ENCODE measurements at places on chromosomes 16 and 17.

DNA sequence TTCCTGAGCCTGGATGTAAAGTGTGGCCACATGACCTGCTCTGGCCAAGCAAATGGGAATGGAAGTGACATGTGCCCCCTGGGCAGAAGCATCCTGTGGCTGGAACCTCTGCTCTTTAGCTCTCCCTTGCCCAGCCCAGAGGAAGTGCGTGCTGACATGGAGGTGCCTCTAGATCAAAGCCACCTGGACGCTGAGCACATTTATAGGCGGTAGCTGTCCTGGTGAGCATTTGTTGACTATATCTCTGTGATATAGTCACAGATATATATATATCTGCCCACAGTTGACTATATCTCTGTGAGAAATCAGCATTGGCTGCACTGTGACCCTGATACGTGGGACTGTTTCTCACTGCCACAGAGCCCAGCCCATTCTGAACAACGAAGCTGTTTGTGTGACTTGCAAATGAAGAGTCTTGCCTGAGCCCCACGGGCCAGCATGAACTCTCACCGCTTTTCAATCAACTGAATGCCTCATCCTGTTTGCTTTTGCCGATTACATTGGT, 118.8 kb downstream of the C16orf95 start:
- no peak for DNase-seq

DNA sequence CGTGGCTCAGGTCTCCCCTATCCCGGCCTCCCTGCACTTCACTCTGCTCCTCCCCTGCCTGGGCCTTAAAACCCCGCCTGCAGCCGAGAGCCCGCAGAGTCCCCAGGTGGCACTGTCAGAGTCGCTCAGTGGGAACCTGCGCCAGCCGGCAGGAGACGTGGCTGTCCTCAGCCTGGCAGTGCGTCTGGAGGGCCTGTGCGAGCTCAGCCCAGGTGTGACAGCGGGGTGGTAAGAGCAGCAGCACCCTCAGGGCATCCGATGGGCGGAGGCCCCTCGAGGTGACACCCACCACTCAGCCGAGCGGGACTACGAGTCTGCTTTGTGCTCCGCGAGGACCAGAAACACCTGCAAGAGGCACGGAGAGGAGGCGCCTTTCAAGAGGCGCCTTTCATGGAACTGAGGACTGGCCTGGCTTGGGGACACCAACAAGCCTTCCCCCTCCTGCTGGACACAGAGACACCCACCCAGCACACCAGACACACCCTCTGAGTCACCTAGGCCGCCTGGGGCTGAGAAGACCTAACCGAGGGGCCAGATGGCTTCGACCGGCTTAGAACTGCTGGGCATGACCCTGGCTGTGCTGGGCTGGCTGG, at the start of gene CLDN9:
CLDN9 (plus strand) TSS at position 96 of the 593 bp plus-strand sequence; CDS start at position 536, 440 bp downstream.
- DNase-seq = no peak

- DNase-seq = no peak
These were observed 166.9 kb downstream of the SEC14L1 start for GRCh38 chr17:77307479-77308198.

DNA sequence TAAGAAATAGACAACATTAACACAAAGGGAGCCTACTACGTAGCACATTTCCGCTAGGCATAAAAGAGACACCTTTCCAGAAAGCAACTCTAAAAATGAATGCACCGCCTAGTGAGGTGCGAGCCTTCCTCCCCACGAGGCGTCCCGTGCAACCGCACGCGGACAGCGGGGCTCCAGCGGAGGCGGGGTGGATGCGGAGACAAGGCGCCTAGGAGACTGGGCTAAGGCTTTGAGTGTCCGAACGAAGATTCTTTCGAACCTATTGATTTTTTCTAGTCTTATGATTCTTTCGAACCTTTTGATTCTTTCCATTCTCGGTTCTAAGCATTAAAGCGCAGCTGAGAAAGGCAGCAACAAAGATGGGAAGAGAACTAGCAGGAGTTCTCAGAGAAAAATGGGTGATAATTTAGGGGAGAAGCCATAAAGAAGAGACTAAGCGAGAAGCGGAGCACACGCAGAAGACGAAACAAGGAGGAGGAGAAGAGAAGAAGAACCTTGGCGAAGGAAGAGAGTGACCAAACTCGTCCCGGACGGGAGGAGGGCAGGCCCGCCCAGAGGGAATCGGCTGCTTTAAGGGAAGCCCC, 394 bp upstream of the CPD start:
- peak; percentile 69 for DNase-seq

DNA sequence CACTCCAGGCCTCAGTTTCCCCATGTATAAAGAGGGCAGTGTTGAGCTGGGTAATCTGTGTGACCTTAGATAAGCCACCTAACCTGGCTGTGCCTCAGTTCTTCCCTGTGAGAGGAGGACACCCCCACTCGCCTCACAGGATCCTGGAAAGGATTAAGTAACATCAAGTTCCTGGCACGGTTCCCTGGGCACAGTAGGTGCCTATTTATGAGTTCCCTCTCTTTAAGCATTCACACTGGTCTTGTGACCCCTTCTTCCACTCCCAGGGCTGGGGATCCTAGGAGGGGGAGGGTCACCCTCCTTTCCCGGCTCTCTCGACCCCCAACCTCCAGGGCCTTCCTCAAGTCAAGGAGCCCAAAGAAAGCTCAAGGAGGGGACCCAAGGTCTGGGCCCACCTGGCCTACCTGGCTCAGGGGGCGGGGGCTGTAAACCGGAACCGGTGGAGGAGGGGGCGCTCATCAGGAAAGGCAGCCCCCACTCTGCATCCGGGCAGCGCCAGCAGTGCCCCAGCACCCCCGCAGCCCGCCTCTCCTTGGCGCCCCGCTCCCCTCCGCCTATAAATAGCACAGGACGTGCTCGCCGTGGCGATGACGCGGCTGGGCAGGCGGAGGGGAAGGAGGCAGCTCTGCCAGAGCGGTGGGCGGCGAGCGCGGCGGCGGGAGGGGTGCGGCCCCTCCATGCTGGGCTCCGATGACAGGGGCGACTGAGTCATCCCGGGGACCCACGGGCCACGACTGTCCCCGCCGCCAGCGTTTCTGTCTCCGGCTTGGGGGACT, 9.4 kb downstream of the RPL19 start:
- DNase-seq = peak; percentile 85

GRCh38 chr17:3972281-3972731, 8.1 kb upstream of the ATP2A3 start:
- DNase-seq = no peak

DNA sequence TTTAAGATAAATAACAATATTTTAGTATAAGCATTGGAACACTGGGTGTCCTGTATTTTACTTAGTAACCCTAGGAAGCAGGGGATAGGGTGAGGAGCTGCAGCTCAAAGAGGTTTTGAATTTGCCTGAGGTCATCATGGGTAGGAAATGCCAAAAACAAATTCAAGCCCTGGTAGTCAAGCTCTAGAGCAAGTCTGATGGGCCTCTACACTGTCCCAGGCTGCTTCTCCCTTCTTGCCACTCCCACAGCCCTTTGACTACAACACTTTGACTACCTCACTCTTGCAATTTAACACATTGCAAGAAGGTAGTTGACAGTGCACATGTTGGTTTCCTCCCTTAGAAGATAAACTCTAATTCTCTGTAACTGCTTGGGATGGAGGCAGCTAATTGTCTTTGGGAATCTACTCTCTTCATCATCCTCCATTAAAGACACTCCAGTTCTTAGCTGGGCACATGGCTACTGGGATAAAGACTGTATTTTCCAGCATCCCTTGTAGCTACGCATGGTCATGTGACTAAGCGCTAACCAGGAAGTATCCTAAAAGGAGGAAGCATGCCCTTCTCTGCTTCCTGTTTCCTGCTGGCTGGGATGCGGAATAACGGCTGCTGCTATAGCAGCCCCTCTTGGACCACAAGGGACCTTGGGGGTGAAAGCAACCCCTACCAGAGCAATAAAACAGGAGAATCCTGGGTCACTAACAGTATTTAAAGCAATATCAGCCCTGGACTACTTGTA, 30.7 kb upstream of the SSTR2 start:
- no peak for DNase-seq

- no peak for DNase-seq
These were observed 2.0 kb upstream of the HSD17B2 start for GRCh38 chr16:82033006-82033405.

GRCh38 chr16:65524997-65525396, 403.1 kb upstream of the CDH11 start:
- no peak for DNase-seq

- DNase-seq = no peak
These were observed 263.7 kb downstream of the MAP2K6 start for GRCh38 chr17:69678206-69678605.

- DNase-seq = no peak
These were observed 13.7 kb downstream of the RNF213 start for GRCh38 chr17:80274331-80274730.

- DNase-seq = peak; percentile 79
These were observed 39.4 kb upstream of the RAI1 start for GRCh38 chr17:17641621-17642409.

DNA sequence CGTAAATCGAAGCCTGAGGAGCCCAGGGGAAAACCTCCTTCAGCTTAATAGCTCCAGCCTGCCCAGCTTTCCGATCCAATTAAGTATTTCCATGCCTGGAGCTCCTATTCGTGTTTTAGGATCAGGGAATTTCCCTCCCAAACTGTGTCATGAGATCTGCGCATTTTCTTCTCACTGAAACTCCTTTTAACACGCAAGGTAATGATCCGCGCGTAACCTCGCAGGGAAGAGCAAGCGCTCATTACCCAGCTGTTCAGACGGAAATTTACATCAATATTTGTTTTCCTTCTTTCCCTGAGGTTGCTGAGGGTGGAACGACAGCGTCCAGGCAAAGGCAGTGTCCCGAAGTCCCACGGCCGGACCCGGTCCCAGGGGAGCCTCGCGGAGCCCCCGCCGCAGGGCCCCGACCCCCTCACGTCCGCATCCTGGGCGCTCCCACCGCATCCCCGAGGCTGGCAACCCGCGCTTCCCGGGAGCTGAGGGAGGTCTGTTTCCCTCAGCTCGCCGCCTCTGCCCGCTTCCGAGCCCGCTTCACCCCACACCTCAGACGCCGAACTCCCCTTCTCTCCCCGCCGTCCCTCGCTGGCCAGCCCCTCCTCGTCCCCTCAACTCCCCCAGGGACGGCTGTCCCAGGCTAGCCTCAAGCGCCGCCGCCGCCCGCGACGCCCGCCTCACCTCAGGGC, 415 bp downstream of the ABCA5 start:
- no peak for DNase-seq

DNA sequence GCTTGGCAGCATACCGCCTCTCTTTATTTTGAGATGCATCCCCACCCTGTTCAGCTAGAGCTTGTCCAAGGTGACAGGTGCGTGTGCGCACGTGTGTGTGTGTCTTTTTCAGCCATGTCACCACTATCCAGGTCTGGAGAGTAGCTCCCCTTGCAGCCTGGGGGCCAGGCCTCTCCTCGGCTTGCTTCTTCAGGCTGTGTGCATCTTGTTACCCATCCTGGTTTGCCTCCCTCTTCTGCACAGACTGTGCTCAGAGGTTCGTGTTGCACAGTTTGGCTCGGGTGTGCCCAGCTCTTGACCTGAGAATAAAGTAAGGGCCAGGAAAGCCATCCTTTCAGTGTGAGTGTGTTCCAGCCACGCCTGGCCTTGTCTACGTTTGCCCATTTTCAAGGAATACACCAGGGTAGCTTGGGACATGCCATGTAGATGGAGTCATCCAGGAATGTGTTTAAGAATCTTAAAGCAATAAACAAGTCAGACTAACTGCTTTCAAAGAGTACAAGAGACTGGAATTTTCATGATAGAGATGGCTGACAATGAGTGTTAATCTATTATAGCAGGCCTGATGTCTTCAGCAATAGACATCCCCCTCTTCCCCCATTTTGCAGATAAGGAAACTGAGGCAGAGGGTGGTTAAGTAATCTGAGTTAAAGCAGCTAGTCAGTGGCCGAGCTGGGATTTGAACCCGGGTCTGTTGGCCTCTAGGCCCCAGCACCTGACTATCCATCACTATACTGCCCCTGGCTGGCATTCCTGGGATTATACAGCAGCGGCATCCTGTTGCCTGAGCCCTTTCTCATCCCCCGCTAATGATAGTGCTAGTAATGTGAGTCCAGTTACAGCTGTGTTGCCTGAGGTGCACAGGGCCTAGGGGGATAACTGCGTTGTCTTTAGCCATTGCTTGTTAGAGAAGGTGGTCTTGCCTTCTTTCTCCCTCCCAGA, 77.9 kb downstream of the KSR1 start:
- DNase-seq = no peak

Data from activated T-cell treated with anti-CD3 and anti-CD28 coated beads, Interleukin-2, amount 50 U/mL, for 72 hours (primary cell).